Endothelial cell of umbilical vein (primary cell): ENCODE measurements at places on chromosomes 11 and 22. TPM values are rescaled to one million over a fixed set of nuclear protein-coding genes. Genes with fewer than 3 reads are reported as not detected.
A peak's percentile ranks its signal among the peaks of the same experiment; 100 is the strongest.

The RFPL2 gene
- total RNA-seq, result not detected in 2 replicates

The RGL4 gene
- total RNA-seq, result not detected in 2 replicates

The SLC6A5 gene
- total RNA-seq, result not detected in 2 replicates

GRCh38 chr22:48070760-48071159 is 1308.3 kb downstream of the TBC1D22A start:
- DNase-seq, result no peak

DNA sequence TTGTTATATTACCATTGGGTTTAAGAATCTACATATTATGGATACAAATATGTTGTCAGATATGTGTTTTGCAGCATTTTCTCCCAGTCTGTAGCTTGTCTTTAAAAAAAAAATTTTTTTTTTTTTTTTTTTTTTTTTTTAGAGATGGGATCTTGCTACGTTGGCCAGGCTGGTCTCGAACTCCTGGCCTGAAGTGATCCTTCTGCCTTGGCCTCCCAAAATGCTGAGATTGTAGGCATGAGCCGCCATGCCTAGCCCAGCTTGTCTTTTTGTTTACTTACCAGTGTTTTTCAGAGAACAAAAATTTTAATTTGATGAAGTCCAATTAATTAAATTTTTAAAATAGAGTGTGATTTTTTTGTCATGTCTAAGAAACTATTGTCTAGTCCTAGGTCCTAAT is 29.8 kb downstream of the INCENP start:
- DNase-seq, result no peak

DNA sequence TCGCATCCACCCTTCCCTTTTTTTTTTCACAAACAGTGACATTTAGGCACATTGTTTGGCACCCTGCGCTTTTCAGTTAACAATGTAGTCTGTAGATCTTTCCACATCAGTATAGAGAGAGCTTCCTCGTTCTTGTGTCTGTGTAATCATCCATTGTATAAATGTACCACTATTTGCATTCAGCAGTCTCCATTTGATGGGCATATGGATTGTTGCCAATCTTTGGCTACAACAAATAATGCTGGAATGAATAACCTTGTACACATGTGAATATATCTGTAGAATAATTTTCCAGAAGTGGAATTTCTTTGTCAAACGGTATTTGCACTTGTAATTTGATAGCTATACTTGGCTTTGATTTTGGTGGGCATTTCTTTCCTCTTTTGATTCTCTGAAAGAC is 17.1 kb downstream of the MPEG1 start:
- no peak for DNase-seq

GRCh38 chr11:127651888-127652221 is 651.3 kb upstream of the KIRREL3 start:
- peak; percentile 26 for DNase-seq

DNA sequence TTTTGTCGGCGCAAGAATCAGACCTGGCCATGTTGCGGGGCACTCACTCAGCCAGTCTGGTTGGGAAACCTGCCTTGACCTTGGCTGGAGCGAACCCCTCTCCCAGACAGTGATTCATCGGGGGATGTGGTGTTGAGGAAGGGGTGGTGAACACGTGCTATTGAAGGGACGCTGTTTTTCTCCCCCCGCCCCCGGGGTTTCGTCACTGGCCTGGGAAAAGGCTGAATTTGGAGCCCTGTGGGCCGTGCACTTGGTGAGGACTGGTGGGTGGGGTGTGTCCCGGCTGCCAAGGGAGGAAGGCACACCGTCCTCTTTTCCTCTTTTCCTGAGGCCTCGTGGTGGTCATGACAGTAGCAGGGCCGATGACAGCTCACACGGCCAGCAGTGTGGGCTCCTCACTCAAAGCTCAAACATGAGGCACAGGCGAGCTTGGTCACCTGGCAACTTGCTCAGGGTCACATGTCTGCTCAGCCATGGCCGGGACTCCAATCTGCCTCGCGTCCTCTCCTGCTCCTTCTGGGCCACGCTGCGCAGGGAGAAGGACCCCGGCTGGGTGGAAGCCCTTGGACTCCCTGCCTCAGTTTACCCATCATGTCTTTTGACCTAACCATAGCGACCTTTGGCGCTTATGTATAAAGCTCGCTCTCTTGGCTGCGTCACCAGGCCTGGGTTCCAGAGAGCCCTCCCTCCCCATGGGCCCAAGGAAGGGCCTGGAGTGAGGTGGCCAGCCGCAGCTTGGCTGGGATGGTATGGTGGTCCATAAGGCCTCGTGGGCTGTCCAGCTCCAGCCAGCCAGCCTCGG is 49.4 kb downstream of the SMIM38 start:
- no peak for DNase-seq

DNA sequence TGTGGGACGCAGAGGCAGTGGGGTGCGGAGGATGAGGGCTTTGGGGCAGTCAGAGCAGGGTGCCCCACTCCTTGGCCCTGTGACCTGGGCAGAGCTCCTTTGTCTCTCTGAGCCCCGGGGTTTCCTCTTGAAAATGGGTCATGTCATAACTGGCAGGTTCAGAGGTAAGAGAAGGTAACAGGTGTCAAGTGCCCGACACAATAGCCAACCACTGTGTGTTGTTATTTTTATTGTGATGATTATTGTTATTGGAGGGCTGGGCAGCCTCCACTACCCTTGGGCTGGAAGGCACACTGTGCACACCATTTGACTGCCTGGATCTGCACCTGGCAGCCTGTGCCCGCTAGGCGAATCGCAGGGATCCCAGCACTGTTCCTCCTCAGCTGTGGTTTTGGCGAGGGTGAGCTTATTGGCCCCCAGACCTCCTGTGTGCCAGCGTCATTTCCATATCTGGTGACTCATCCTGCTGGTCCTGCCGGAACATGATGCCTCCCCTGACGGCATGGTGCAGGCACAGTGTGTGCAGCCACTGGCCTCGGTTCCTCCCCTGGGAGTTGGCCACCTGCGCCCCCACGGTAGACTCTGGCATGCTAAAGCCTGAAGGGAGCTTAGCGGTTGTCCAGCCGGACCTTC is 15.4 kb upstream of the SOX10 start:
- peak; percentile 23 for DNase-seq

DNA sequence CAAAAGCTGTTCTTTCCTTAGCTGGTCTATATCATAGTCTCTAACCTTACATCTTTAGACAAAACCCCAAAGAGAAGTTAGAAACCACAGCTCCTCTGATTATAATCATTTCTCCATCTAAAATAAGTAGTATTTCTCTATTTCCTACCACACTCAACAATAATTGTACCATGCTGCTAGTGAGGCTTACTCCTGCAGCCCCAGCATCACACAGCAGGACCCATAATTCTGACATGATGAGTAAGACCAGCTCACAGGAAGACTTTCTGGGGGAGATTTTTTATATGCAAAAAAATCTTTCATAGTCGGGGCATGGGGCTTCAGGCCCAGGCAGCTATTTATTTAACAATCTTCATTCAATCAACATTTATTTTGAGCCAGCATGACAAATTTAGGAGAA is 441.6 kb downstream of the DYNC2H1 start:
- DNase-seq, result no peak

DNA sequence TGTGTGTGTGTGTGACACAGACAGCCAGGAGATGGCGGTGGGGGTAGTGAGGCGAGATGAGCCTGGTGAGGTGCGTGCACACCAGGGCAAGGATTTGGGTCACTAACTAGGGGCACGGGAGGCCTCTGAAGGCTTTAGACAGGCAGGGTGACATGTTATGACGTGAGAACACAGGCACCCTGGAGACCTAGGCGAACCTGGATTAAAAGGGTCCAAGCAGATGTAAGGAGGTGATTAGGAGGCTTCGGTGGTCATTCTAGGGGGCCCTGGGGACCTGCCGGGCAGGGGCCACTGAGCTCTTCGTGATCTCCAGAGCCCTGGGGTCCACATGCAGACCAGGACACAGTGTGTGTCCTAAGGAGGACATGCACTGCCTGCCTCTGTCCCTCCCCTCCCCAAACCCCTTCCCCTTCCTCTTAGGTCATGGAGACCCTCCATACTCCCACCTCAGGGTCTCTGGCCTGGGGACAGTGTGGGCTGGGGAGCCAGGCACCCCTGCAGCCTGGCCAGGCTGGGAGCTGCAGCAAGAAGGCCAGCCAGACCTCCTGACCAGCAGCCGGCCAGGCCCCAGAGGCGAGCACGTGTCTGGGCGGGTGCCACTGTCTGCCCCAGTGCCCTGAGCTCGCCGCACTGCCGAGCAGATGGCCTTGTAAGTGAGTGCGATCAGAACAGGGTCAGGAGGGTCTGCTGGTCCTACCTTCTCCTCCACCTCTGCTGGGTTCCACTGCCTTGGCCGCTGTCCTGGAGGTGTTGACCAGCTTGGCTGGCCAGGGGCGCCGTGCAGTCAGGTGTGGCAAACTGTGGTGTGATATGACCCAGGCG is 32.1 kb downstream of the IFT27 start:
- no peak for DNase-seq

DNA sequence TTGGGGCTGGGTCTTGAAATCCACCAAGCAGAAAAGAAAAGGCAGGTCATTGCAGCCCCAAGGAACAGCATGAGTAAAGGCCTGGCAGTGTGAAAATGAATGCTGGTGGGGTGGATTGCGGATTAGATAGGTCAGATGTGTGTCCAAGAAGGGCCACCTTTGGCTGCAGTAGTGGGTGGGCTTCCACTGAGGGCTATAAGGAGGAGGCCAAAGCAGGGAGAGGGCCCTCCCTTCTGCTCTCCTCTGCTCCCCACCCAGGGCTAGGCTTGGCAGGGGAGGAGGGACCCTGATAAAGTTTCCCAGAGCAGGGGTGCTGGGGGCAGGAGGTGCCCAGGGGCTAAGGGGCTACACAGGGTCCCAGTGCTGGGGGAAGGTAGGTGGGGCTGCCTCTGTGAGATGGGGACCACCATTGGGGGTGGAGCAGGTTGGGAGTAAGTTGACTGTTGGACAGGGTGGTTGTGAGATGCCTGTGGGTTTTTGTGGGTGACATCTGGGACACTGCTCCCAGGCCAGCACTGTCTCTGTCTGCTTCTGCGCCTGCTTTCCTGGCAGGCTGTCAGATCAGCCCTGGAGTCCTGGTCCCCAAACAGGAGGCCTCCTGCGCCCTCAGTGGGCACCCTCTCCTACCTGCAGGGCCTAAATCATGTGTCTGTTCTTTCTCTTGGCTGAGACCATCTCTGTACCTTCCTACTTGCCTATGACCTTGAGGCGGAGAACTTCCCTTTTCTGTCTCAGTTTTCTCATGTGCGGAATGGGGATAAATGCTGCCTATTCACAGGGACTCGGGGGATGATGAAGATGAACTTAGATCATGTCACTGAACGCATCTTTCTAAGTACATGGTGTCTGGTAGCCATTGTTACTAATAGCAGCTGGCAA is 1.9 kb downstream of the CAPN5 start:
- DNase-seq, result no peak

- no peak for DNase-seq
Measured at GRCh38 chr11:94201004-94201465, 72.4 kb downstream of the PANX1 start.
